ENCODE measurements at places on chromosomes 5 and 9.

DNA sequence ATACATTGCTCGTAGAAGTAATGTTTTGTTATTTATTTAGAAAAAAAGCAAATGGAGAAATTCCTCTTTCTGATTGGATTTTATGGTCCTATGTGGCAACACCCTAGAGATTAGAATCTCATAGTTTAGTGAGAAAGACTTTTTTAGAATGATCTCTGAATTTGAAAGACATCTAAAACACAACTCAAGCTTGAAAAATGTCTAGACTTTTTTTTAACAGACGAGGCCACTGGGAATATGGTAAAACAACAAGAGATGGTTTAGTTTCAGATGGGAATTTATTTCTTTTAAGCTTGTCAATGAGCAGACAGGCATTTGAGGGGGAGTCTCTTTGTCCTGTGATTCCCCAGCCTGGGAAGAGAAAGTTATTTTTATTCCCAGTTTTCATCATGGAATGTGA is 122.1 kb downstream of the NTRK2 start:
- H3K36me3 ChIP-seq: no peaks in the 10 kb centered on the region
- H3K27ac ChIP-seq: no peak overlapping the region
- no peaks in the 10 kb centered on the region for H3K27me3 ChIP-seq
- no peak overlapping the region for H3K4me3 ChIP-seq
- no peak for DNase-seq

DNA sequence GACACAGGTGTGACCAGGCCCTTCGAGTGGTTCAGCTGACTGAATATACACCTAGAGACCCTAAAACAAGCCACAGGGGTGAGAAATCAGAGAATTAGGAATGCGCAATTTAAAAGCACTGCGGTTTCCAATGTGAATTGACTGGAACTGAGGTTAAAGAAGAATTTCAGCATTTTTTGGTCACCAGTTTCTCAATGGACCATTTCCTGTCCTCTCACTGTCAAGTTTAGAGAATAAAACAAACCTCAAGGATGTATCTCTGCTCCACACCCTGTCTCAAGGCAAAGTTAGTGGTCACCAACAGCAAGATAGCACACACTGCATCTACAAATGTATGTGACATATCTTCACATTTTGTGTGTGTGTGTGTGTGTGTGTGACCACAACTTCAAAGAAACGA is 143.8 kb upstream of the MAP3K1 start:
- H3K36me3 ChIP-seq: no peaks in the 10 kb centered on the region
- no peak overlapping the region for H3K4me3 ChIP-seq
- H3K27me3 ChIP-seq: peaks cover 10% of the 10 kb centered on the region

DNA sequence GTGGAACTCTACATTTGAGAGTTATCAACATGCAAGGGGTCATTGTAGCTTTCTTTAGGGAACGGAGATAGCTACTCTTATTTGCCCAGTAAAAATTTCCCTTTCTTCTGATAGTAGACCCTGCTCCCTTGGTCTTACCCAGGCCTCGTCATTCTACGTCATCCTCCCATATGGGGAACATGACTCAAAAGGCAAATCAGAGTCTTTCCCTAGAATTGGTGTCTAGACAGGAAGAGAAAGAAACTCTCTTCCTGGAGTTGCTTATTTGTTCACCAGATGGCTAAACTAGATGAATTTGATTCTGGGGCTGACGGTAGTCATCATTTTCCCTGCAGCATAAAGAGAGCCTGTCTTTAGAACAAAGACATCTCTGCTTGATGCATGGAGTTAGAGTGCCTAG is 12.2 kb upstream of the SLC38A9 start:
- H3K27ac ChIP-seq: no peak overlapping the region
- H3K36me3 ChIP-seq: no peaks in the 10 kb centered on the region
- DNase-seq: no peak

- H3K36me3 ChIP-seq: no peaks in the 10 kb centered on the region
- DNase-seq: no peak
- no peaks in the 10 kb centered on the region for H3K27me3 ChIP-seq
- H3K27ac ChIP-seq: peak overlapping the region; percentile 54
- H3K4me3 ChIP-seq: no peak overlapping the region
- peaks cover 43% of the 10 kb centered on the region for H3K4me1 ChIP-seq
Measured at GRCh38 chr5:93890657-93891056, 149.3 kb upstream of the POU5F2 start.

- H3K27me3 ChIP-seq: no peaks in the 10 kb centered on the region
- no peak overlapping the region for H3K4me3 ChIP-seq
- H3K4me1 ChIP-seq: no peaks in the 10 kb centered on the region
- H3K36me3 ChIP-seq: no peaks in the 10 kb centered on the region
- H3K27ac ChIP-seq: no peak overlapping the region
Measured at GRCh38 chr9:71604197-71605063, 163.9 kb downstream of the CEMIP2 start.

GRCh38 chr5:139078345-139078744 is 119.8 kb downstream of the SIL1 start:
- H3K27me3 ChIP-seq: no peaks in the 10 kb centered on the region
- peaks cover 3% of the 10 kb centered on the region for H3K36me3 ChIP-seq
- H3K27ac ChIP-seq: no peak overlapping the region
- no peak overlapping the region for H3K4me3 ChIP-seq
- no peak for DNase-seq
- peaks cover 24% of the 10 kb centered on the region for H3K4me1 ChIP-seq

GRCh38 chr9:115640887-115641286 is 512.7 kb upstream of the PAPPA start:
- no peaks in the 10 kb centered on the region for H3K4me1 ChIP-seq
- H3K36me3 ChIP-seq: no peaks in the 10 kb centered on the region
- H3K27ac ChIP-seq: no peak overlapping the region
- no peak overlapping the region for H3K4me3 ChIP-seq
- H3K27me3 ChIP-seq: peaks cover 13% of the 10 kb centered on the region

- no peak overlapping the region for H3K4me3 ChIP-seq
- H3K4me1 ChIP-seq: no peaks in the 10 kb centered on the region
- no peaks in the 10 kb centered on the region for H3K27me3 ChIP-seq
- H3K36me3 ChIP-seq: peaks cover 51% of the 10 kb centered on the region
- no peak overlapping the region for H3K27ac ChIP-seq
- no peak for DNase-seq
Measured at GRCh38 chr5:180557217-180557809, 34.0 kb downstream of the SCGB3A1 start.

DNA sequence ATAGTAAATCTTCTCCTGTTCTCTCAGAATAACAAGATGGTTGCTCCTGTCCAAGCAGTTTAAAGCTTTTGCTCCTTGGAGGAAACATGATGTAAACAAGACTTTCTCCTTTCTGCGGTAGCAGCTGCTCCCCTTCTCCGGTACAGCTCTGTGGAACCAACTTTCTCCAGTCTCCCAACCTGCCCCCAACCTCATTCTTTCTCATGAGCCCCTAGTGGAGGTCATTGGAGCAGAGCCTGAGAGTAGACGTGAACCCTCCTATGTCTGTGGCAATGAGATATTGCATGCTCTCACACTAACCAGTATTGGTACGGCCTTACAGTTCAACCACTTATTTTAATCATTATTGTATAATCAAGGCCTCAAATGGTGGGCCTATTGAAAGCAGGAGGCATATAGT is 483.8 kb upstream of the CDH10 start:
- no peak overlapping the region for H3K4me3 ChIP-seq
- no peaks in the 10 kb centered on the region for H3K36me3 ChIP-seq
- no peaks in the 10 kb centered on the region for H3K27me3 ChIP-seq
- no peak overlapping the region for H3K27ac ChIP-seq

DNA sequence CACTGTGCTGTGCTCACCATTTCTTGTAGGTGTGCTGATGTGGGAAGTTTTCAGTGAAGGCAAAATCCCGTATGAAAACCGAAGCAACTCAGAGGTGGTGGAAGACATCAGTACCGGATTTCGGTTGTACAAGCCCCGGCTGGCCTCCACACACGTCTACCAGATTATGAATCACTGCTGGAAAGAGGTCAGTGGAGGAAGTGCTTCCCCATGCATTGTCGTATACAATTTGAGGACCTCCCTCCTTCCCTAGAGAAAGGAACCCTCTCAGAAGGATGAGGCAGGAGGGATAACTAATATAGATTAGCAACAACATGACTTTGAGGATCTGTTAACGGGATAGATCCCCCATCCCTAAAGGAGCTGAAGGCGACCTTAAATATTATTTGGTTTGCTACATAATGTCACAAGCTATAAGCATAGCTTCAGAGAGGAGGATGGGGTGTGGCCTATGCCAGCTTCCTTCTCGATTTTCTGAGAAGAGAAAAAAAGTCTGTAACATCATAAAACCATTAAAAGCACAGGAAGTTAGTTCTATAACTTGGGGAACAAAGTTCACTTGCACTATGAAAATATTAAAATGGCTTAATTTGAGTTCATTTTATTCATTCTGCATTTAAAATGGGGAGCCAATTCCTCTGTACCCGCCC is 17.0 kb upstream of the CYFIP2 start:
- H3K36me3 ChIP-seq: no peaks in the 10 kb centered on the region
- no peaks in the 10 kb centered on the region for H3K27me3 ChIP-seq
- H3K4me1 ChIP-seq: no peaks in the 10 kb centered on the region
- no peak for DNase-seq
- no peak overlapping the region for H3K4me3 ChIP-seq

- no peak overlapping the region for H3K27ac ChIP-seq
- H3K4me3 ChIP-seq: no peak overlapping the region
- no peaks in the 10 kb centered on the region for H3K36me3 ChIP-seq
- H3K27me3 ChIP-seq: no peaks in the 10 kb centered on the region
Measured at GRCh38 chr5:151171529-151171928, 13.9 kb upstream of the ANXA6 start.

- no peak overlapping the region for H3K27ac ChIP-seq
- peaks cover 65% of the 10 kb centered on the region for H3K27me3 ChIP-seq
- no peak for DNase-seq
- peak overlapping the region; percentile 66 for H3K4me3 ChIP-seq
- H3K4me1 ChIP-seq: peaks cover 4% of the 10 kb centered on the region
Measured at GRCh38 chr5:120463006-120463680, 957 bp upstream of the PRR16 start.

- no peak for DNase-seq
- no peaks in the 10 kb centered on the region for H3K27me3 ChIP-seq
- no peak overlapping the region for H3K27ac ChIP-seq
- H3K36me3 ChIP-seq: no peaks in the 10 kb centered on the region
- H3K4me1 ChIP-seq: no peaks in the 10 kb centered on the region
Measured at GRCh38 chr5:143977891-143978461, 166.0 kb downstream of the HMHB1 start.

DNA sequence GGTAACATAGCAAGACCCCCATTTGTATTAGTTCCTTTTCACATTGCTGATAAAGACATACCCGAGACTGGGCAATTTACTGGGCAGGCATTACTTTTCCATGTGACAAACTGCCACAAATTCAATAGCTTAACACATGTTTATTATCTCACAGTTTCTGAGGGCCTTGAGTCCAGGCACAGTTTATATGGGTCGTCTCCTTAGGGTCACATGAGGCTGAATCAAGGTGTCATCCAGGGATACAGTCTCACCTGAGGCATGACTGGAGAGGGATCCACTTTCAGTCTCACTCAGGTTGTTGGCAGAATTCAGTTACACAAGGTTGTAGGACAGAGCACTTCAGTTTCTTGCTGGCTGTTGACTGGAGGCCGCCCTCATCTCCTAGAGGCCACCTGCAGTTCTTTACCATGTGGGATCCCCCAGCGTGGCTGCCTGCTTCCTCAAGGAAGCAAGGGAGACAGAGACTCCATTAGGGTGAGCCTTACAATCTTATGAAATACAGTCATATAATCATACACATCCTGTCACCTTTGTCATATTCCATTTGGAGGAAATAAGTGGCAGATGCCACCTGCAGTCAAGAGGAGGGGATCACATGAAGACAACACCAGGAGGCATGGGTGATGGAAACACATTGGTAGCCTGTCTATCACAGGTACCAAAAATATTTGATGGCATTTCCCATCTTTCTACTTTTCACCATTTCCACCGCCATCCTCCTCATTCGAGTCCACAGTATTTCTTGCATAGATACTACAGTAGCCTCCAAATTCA is 15.1 kb upstream of the ERAP1 start:
- peaks cover 11% of the 10 kb centered on the region for H3K4me1 ChIP-seq
- DNase-seq: no peak
- H3K27me3 ChIP-seq: no peaks in the 10 kb centered on the region
- no peak overlapping the region for H3K4me3 ChIP-seq
- no peak overlapping the region for H3K27ac ChIP-seq

- DNase-seq: no peak
- no peaks in the 10 kb centered on the region for H3K4me1 ChIP-seq
- H3K27ac ChIP-seq: no peak overlapping the region
- H3K4me3 ChIP-seq: no peak overlapping the region
- H3K27me3 ChIP-seq: no peaks in the 10 kb centered on the region
Measured at GRCh38 chr5:65768723-65769346, 46.8 kb downstream of the NLN start.

DNA sequence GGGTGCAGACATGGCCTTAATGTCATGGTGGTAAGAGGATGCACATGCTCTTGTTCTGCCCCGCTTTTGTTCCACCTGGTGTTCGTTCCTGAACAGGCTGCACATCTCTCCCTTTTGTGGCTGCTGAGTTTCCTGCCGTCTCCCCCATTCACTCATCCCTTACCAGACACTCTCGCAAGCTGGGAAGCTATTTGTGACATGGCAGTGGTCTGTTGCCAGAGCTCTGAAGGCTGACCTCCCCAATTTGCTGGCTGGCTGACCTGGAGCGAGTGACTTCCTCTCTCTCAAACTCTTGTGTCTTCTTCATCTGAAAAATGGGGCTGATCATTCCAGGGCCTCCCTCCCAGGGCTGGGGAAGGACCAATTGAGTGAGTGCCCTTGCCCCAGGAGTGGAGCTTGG is 35.9 kb downstream of the HRH2 start:
- no peak overlapping the region for H3K4me3 ChIP-seq
- H3K27me3 ChIP-seq: peaks cover 30% of the 10 kb centered on the region
- no peak overlapping the region for H3K27ac ChIP-seq
- no peaks in the 10 kb centered on the region for H3K4me1 ChIP-seq

- H3K4me1 ChIP-seq: peaks cover 6% of the 10 kb centered on the region
- H3K27me3 ChIP-seq: no peaks in the 10 kb centered on the region
- no peak overlapping the region for H3K4me3 ChIP-seq
- no peak for DNase-seq
- no peak overlapping the region for H3K27ac ChIP-seq
Measured at GRCh38 chr5:163978897-163979296, 473.5 kb downstream of the MAT2B start.

DNA sequence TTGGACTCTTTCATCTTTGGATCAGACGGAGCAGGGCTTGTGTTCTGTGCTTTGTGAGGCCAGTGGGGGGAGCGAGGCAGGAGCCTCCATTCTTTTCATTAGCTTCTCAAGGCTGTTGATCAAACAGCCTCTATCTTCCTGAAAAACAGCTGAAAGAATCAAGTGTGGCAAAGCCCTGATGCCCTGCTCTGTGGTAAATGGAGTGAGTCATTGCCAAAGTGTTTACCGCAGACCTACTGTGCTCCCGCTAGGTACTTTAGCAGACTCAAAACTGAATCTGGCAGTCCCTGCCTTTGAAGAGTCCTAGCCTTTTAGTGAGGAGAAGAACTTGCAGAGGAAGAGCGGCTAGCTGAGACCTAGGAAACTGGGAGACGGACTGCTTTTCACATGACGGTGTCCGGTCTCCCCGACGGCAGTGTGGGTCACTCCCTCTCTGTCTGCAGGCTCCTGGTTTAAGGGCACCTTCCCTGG is 3.3 kb downstream of the ANKRD33B start:
- no peak overlapping the region for H3K4me3 ChIP-seq
- H3K27me3 ChIP-seq: peaks cover 49% of the 10 kb centered on the region
- peaks cover 5% of the 10 kb centered on the region for H3K4me1 ChIP-seq
- DNase-seq: no peak
- H3K36me3 ChIP-seq: no peaks in the 10 kb centered on the region
